Glomerular endothelial cell (primary cell): ENCODE measurements at places on chromosomes 11 and 22. TPM values are rescaled to one million over a fixed set of nuclear protein-coding genes. Genes with fewer than 3 reads are reported as not detected.

The RTN4RL2 gene
- 0.23 and 1.5 TPM in 2 replicates for total RNA-seq

The DEPDC7 gene
- 0.99 and 2.0 TPM in 2 replicates for total RNA-seq

The RAG1 gene
- 3.0 and 3.8 TPM in 2 replicates for total RNA-seq

The KRTAP5-8 gene
- total RNA-seq: not detected in 2 replicates

The OR5B21 gene
- not detected in 2 replicates for total RNA-seq

The RFPL3 gene
- not detected in 2 replicates for total RNA-seq

The MS4A6E gene
- not detected in 2 replicates for total RNA-seq

The MPPED2 gene
- total RNA-seq: not detected in 2 replicates

The GLB1L2 gene
- 0.92 and 0.99 TPM in 2 replicates for total RNA-seq

The FJX1 gene
- 64.6 and 73.2 TPM in 2 replicates for total RNA-seq

The LIPT2 gene
- total RNA-seq: 2.8 and 3.6 TPM in 2 replicates

The TMEM179B gene
- 63.9 and 65.4 TPM in 2 replicates for total RNA-seq

The MAP6 gene
- total RNA-seq: 1.4 and 1.5 TPM in 2 replicates

The ZP1 gene
- not detected in 2 replicates for total RNA-seq

The POU2F3 gene
- total RNA-seq: 2.2 TPM in 1 of 2 replicates, not detected in the other

The KCNK7 gene
- 0.58 TPM in 1 of 2 replicates, not detected in the other for total RNA-seq

The NXPE4 gene
- not detected in 2 replicates for total RNA-seq

The CHEK1 gene
- total RNA-seq: 12.6 and 18.0 TPM in 2 replicates

The PATE4 gene
- total RNA-seq: not detected in 2 replicates

The REXO2 gene
- 137 and 198 TPM in 2 replicates for total RNA-seq

The PAAF1 gene
- 14.8 and 16.7 TPM in 2 replicates for total RNA-seq

The SLC22A12 gene
- not detected in 2 replicates for total RNA-seq

The C11orf16 gene
- not detected in 2 replicates for total RNA-seq

The CTSF gene
- 55.9 and 71.9 TPM in 2 replicates for total RNA-seq

The MS4A3 gene
- total RNA-seq: not detected in 2 replicates

The RPS6KA4 gene
- 42.1 and 49.0 TPM in 2 replicates for total RNA-seq

The CDC42BPG gene
- 0.44 and 0.64 TPM in 2 replicates for total RNA-seq

The CARD10 gene
- total RNA-seq: 34.8 and 37.7 TPM in 2 replicates

The OR10A2 gene
- total RNA-seq: not detected in 2 replicates

The PLAAT5 gene
- not detected in 2 replicates for total RNA-seq

The APOA1 gene
- not detected in 2 replicates for total RNA-seq

The KDM4D gene
- 0.58 and 0.99 TPM in 2 replicates for total RNA-seq

The IGLL5 gene
- total RNA-seq: not detected in 2 replicates

The GALR3 gene
- total RNA-seq: not detected in 2 replicates

The RASSF10 gene
- total RNA-seq: 0.23 and 0.34 TPM in 2 replicates

The GGTLC2 gene
- not detected in 2 replicates for total RNA-seq
